ENCODE measurements at places on chromosomes 1 and 21. TPM values are rescaled to one million over a fixed set of nuclear protein-coding genes. Genes with fewer than 3 reads are reported as not detected.

SUSD4 gene
- total RNA-seq: 16.7 TPM

LORICRIN gene
- total RNA-seq: not detected

OR2T6 gene
- total RNA-seq: not detected

ALPL gene
- 4.9 TPM for total RNA-seq

GOLPH3L gene
- total RNA-seq: 5.3 TPM

C1orf115 gene
- 60.7 TPM for total RNA-seq

CYP4Z1 gene
- total RNA-seq: 0.41 TPM

LRRC39 gene
- total RNA-seq: 9.0 TPM

KIF2C gene
- 2.9 TPM for total RNA-seq

CFAP107 gene
- under 0.01 TPM for total RNA-seq

THEM5 gene
- not detected for total RNA-seq

SYT14 gene
- 51.4 TPM for total RNA-seq

ANGPTL1 gene
- total RNA-seq: 2.0 TPM

PLA2G5 gene
- total RNA-seq: 0.41 TPM

NBPF6 gene
- total RNA-seq: not detected

KRTAP19-1 gene
- total RNA-seq: not detected

ZNF670 gene
- 25.3 TPM for total RNA-seq

PGLYRP3 gene
- total RNA-seq: not detected

RORC gene
- total RNA-seq: under 0.01 TPM

BRINP3 gene
- total RNA-seq: 51.8 TPM

KCNT2 gene
- total RNA-seq: 28.1 TPM

NTMT2 gene
- total RNA-seq: 0.41 TPM

SPRR1A gene
- total RNA-seq: not detected

TFF3 gene
- not detected for total RNA-seq

ELAPOR1 gene
- 15.9 TPM for total RNA-seq

KCNJ6 gene
- total RNA-seq: 7.7 TPM

All from frontal cortex (tissue), 4 donors.